Stimulated activated CD4-positive, alpha-beta T cell treated with anti-CD3 and anti-CD28 coated beads, Interleukin-2, amount 100 ng/mL, for 48 hours (primary cell): ENCODE measurements at places on chromosomes 2 and 18.

DNA sequence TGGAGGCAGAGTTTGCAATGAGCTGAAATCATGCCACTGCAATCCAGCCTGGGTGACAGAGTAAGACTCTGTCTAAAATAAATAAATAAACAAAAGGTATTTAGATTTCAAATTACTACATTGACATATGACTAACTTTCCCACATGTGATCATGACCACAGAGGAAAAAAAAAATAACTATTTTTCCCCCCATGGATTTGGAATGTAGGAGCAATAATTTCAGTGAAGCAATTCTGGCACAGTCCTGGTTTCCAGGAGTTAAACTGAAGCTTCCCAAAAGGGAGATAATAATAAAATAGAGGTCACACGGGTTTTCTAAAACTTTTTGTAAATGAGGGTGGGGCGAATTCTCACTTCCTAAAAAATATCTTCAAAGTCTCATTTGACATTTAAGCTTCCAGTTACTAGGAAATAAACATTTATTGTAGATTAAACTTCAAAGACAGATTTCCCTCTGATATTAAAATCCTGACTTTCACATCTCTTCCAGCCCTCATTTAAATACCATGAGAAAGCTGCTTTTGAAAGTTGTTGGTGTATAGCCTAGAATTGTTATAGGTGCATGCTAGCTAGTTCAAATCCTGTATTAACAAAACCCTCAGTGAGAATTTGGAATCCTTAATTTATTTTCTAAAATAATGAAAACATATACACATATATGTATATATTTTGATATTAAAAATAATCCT, 20.7 kb downstream of the SLC19A3 start:
- DNase-seq, result no peak

- no peak for DNase-seq
Observed at GRCh38 chr2:61187085-61187484, 25.1 kb downstream of the C2orf74 start.

GRCh38 chr2:238945433-238946150, 97.7 kb downstream of the TWIST2 start:
- peak; percentile 8 for DNase-seq

- no peak for DNase-seq
Observed at GRCh38 chr2:47050021-47050760, 104.9 kb downstream of the STPG4 start.

- DNase-seq, result no peak
Observed at GRCh38 chr2:185835974-185836373, 97.4 kb downstream of the FSIP2 start.

DNA sequence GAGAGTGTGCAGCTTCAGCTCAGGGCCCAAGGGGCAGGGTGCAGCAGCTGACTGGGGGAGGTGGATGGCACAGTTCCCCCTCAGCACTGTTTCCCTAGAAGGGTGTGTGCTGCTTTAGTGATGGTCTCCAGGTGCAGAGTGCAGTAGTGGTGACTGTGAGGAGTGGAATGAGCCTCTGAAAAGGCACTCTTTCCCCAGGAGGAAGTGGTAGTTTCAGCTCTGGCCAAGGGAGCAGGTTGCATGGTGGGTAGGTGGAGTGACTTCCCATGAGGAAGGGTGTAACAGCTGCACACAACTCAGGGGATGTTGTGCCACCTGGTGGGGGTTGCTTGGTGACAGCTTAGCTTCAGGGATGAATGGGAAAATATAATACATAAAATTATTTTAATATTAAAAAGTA, 251.5 kb upstream of the NXPH2 start:
- DNase-seq, result no peak

DNA sequence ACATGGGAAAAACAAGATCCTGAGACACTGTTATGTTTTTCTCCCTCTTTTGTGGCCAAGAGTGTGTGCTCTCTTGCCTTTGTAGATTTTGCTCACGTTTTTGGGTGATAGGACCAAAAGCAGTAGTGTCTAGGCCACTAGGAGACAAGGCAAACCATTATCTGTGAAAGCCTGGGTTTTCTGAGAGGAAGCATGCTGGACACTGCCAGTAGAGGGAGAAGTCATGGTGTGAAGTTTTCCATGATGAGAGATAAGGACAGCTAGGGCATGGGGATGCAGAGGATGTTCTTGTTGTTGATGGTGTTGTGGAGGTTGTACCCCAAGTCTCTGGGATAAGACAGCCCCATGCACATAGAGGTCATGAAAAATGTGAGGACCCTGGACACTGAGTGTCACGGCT, 285.3 kb downstream of the SOX11 start:
- no peak for DNase-seq

GRCh38 chr2:70399046-70399445, 97.2 kb upstream of the FAM136A start:
- DNase-seq, result no peak

DNA sequence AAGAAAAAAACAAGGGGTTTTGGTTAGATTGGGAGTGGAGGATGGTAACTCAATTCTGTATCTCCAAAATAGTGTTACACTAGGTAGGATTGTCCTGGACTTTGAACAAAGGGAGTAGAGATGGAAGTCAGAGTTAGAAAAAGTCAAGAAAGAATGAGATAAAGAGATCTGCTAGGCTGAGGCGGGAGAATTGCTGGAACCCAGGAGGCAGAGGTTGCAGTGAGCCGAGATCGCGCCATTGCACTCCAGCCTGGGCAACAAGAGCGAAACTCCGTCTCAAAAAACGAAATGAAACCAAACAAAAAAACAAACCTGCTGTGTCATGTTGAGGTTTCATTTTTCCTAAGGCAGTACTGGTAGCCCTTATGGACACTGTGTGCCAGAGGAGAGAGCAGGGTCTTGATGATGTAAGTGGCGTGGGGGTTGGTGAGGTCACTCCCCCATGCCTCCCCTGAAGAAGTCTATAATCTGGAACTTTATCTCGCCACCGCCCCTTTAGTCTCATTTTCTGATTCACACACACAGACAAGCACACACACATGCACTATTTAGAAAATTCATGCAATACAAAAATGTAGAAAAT, 10.5 kb downstream of the DRC1 start:
- DNase-seq, result no peak

DNA sequence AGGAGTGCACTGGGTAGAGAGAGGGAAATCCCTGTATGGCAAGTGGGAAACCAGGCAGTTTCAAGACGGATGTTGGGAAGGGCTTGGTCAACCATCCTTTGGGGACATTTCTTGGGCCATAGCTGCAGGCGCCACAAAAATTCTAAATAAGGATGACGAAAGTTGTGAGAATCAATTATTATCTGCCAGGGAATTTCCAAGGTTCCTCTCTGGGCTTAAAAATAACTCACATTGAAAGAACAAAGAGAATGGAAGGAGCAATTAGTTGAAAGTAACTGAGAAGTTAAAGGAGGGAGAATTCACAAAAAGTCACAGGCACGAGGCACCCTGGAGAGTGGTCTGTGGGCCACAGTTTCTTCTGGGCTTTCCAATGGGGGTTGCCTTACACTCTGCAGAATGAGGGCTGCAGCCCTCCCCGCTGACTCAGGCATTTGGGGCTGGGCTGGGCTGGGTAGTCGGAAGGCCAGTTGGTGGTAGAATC, 195.7 kb downstream of the SMAD7 start:
- DNase-seq, result no peak

GRCh38 chr2:205270689-205271088, 411.6 kb upstream of the NRP2 start:
- no peak for DNase-seq

DNA sequence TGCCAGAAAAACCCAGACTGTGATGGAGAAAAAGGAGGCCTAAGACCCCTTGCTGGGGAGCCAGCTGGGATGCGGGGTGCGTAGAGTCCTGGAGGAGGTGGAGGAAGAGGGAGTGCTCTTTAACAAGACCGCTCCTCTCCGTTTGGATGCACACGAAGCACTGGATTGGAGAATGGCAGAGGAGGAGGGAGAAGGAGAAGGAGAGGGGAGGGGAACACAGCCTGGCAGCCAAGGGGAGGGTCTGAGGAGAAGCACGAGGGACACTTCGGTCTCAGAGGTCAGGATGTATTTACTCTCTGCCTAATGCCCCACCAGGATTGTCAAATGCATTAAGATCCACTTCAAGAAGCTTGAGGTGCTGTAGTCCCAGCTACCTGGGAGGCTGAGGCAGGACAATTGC, 42.0 kb upstream of the SLC35G4 start:
- DNase-seq, result no peak

- no peak for DNase-seq
Observed at GRCh38 chr2:14872779-14873325, 240.3 kb downstream of the LRATD1 start.

GRCh38 chr2:181138816-181139215, 158.4 kb downstream of the UBE2E3 start:
- no peak for DNase-seq

GRCh38 chr2:231393149-231394131, 2.1 kb upstream of the B3GNT7 start:
- DNase-seq, result no peak

GRCh38 chr2:70569559-70569958, 15.9 kb upstream of the TGFA start:
- DNase-seq, result no peak

GRCh38 chr2:39232141-39232540, 11.6 kb downstream of the CDKL4 start:
- DNase-seq, result no peak

- DNase-seq, result no peak
Observed at GRCh38 chr2:10930721-10931516, 19.2 kb downstream of the KCNF1 start.

GRCh38 chr2:19319064-19319463, 39.4 kb downstream of the OSR1 start:
- DNase-seq, result no peak

GRCh38 chr2:41940060-41940744, 107.6 kb upstream of the PKDCC start:
- DNase-seq, result no peak

DNA sequence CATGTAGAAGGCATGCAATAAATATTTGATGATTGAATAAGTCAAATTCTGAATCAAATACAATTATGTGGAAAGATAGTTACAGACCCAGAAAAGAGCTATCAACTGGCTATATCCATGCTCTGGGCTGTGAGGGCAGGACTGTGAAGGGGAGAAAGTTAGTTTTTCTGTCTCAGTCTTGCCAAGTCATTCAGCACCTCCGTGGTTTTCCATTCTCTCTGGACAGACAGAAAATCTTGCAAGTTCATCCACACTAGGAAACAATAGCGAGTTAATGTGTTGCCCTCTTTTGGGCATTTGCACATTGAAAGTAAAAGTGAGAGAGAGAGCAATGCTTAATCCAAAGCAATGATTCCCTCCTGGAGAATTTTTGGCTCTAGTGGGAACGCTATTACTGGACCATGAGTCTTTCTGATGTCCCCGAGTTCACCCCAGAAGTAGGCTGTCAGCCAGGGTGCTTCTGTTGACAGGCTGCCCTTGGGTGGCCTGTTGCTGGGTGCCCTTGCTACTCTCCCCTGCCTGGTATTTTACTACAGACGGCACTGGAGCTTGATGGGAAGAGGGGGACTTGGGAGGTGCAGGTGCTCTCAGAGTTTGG, 238.3 kb downstream of the LOXHD1 start:
- DNase-seq, result no peak

- DNase-seq, result no peak
Observed at GRCh38 chr2:190950566-190950991, 63.4 kb downstream of the STAT1 start.

DNA sequence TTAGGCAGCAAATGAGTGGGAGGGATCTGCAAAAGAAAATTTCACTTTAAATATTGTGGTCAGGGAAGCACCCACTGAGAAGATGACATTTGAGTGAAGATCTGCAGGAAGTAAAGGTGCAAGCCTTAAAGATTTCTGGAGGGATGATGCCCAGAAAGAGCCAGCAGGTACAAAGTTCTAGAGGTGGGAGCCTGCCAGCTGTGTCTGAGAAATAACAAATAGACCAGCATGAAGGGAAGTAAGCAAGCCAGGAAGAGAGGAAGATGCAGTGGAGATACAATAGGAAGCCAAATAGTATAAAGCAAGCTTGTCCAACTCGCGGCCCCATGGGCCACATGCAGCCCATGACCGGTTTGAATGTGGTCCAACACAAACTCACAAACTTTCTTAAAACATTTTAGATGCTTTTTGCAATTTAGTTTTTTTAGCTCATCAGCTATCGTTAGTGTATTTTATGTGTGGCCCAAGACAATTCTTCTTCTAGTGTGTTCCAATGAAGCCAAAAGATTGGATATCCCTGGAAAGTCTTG, 489.9 kb downstream of the DCC start:
- DNase-seq, result no peak

DNA sequence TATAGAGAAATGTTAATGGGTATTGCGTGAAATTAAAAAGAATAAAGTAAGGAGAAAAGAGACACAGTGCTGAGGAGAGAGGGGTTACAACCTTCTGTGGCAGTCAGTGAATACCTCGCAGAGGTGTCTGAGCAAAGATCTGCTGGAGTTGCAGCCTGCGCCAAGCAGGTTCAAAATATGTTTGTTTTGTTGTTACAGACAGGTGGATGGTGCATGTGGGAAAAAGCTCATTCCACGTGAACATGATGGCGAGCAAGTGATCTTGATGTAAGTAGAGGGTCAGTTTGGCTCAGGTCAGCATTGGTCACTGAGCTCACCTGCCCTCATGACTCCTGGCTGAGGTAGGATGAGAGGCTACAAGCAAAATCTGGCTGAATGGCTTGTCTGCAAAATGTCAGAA, 66.2 kb downstream of the SOX11 start:
- DNase-seq, result no peak

- DNase-seq, result no peak
Observed at GRCh38 chr2:26401739-26402541, at the start of gene DRC1. DRC1 (plus strand) TSS chr2:26401920; CDS start chr2:26401990, 70 bp downstream.

DNA sequence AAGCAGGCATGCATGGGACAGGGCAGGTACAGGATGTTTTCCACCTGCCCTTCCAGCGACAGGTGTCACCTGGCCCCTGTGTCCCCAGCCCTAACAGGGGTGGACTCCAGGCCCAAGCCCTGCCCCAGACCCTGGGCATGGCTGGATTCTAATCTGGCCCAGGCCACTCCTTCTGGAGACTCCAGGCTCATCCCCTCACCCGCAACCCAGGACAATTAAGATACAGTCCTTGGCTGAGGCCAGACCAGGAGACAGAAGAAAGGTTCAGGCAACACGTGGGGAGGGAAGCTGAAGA, 9.5 kb downstream of the BIN1 start:
- no peak for DNase-seq

DNA sequence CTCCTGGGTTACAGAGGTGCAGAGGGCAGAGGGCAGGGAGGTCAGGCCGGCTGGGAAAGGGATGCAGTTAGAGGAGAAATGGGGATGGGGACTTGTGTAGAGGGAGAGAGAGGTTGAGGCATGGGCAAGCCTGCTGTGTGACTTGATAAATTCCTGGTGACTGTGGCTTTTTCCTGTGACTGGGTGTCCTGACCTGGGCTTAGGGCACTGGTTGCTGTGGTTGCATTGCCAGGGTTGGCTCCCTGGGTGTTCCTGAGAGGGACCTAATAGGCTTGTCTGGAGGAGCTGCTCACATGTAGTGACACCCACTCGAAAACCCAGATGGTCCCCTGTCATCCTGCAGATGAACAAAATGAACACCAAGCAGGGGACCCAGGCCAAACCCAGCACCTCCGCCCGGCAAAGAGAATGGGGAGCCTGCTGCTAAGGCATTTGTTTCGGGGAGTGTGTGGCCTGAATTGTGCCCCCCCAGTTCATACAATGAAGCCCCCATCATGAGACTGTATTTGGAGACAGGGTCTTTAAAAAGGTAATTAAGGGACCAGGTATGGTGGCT, 78.6 kb downstream of the VWA3B start:
- DNase-seq, result no peak
